ENCODE measurements at places on chromosomes 11 and 22. TPM values are rescaled to one million over a fixed set of nuclear protein-coding genes. Genes with fewer than 3 reads are reported as not detected.

GRCh38 chr11:31414338-31414737, 44.7 kb downstream of the DNAJC24 start:
- DNase-seq: no peak
- H3K4me1 ChIP-seq: no peaks in the 10 kb centered on the region
- H3K27me3 ChIP-seq: no peaks in the 10 kb centered on the region
- no peaks in the 10 kb centered on the region for H3K36me3 ChIP-seq
- H3K4me3 ChIP-seq: no peak overlapping the region
- H3K27ac ChIP-seq: no peak overlapping the region

Gene USH1C
- total RNA-seq: not detected

DNA sequence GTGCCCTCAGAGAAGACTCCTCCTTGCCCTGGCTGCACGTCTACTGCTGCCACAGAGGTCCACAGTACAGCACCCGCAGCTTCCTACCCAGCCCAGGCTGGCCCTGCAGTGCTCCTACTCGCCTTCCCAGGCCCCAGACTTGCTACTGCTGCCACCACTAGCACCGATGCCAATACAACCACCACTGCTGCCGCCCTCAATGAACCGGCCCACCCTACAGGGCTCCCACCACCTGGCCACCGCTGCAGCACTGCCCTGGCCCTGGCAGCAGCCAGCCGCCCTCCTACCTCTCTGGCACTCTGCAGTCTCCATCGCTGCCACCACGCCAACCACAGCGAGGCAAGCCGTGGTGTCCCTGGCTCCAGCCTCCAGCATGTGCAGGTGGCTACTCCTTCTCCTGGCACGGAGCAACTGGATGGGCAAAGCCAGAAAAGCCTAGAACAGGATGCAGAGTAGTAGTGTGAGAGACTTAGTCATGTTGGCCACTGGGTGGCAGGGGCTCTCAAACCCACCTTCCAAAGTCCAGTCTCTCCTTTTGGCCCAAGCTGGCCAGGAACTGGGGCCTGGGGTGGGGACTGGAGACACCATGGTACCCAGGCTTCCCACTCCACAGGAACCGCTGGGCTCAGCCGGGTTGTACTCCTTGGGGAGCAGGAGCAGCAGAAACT, 39.4 kb downstream of the C22orf42 start:
- no peaks in the 10 kb centered on the region for H3K36me3 ChIP-seq
- H3K27me3 ChIP-seq: no peaks in the 10 kb centered on the region
- DNase-seq: peak; percentile 62
- H3K4me3 ChIP-seq: no peak overlapping the region

- no peaks in the 10 kb centered on the region for H3K36me3 ChIP-seq
- DNase-seq: no peak
- H3K4me3 ChIP-seq: no peak overlapping the region
These were observed 74.6 kb downstream of the TENM4 start for GRCh38 chr11:79366218-79366617.

DNA sequence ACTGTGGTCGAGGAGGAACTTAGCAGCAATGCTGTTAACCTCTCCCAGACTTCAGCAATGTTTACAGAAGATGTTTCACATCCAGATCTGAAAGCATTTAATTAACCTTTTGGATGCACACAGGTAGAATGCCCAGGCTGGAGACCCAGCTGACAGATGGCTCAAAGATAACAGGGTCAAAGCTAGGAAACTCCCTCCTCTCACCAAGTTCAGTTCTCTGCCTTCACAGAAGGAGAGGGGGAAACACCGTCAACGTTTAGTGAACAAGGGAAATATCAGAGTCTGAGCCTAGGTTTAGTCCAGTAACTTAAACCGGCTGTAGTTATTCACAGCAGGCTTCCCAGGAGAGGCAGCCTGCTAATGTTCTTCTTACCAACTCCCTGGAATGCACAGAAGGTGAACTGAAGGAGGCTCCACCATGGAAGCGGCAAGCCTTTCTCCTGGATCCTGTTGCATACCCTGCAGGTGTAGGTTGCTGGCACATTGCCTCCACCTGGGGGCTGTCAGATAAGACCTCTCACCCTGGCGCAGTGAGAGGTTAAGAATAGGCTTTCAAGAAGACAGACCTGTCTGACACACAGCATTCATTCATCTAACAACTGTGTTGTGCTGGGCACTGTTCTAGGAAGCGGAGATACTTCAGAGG, 23.5 kb upstream of the ANKK1 start:
- no peaks in the 10 kb centered on the region for H3K36me3 ChIP-seq
- no peak overlapping the region for H3K27ac ChIP-seq
- DNase-seq: no peak
- no peaks in the 10 kb centered on the region for H3K27me3 ChIP-seq
- H3K4me1 ChIP-seq: no peaks in the 10 kb centered on the region

Gene GAL3ST1
- total RNA-seq: not detected

DNA sequence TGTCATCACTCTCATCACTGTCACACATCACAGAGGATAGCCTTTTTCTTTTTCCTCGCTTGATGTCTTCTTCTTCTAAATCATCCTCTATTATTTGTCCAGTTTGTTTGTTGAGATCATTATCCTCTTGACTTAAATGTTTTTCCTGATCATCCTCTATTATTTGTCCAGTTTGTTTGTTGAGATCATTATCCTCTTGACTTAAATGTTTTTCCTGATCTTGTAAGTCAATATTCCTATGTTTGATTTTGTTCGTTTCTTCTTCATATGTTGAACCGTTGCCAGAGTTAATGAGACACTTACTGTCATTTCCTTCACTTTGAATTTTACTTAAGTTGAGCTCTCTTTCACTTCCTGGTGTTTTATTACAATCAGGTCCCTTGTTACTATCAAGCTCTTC, 5.6 kb downstream of the CCDC82 start:
- DNase-seq: no peak
- H3K27ac ChIP-seq: no peak overlapping the region
- no peaks in the 10 kb centered on the region for H3K36me3 ChIP-seq
- H3K4me1 ChIP-seq: peaks cover 17% of the 10 kb centered on the region

Gene C22orf42
- not detected for total RNA-seq

GRCh38 chr11:133388975-133389568, 143.2 kb downstream of the OPCML start:
- DNase-seq: no peak
- no peaks in the 10 kb centered on the region for H3K4me1 ChIP-seq
- H3K27ac ChIP-seq: no peak overlapping the region
- no peaks in the 10 kb centered on the region for H3K27me3 ChIP-seq

Gene OR2AG1
- not detected for total RNA-seq

DNA sequence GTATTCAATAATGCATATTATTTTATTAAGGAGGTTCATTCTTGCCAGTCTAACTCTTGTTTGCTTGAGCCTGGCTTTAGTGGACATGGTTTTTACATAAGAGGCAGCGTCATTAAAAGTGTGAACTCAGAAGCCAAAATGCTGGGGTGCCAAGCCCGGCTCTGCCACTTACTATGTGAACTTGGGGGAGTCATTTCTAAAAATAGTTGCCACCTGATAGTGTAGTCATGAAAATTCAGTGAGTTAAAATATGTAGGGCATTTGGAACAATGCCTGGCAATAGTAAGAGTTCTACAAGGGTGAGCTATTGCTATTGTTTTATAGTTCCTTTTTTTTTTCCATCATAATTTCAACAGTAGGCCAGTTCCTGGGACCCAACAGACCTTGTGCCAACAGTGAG, 49.9 kb downstream of the TENM4 start:
- H3K4me1 ChIP-seq: no peaks in the 10 kb centered on the region
- DNase-seq: no peak
- H3K4me3 ChIP-seq: no peak overlapping the region
- no peaks in the 10 kb centered on the region for H3K36me3 ChIP-seq

DNA sequence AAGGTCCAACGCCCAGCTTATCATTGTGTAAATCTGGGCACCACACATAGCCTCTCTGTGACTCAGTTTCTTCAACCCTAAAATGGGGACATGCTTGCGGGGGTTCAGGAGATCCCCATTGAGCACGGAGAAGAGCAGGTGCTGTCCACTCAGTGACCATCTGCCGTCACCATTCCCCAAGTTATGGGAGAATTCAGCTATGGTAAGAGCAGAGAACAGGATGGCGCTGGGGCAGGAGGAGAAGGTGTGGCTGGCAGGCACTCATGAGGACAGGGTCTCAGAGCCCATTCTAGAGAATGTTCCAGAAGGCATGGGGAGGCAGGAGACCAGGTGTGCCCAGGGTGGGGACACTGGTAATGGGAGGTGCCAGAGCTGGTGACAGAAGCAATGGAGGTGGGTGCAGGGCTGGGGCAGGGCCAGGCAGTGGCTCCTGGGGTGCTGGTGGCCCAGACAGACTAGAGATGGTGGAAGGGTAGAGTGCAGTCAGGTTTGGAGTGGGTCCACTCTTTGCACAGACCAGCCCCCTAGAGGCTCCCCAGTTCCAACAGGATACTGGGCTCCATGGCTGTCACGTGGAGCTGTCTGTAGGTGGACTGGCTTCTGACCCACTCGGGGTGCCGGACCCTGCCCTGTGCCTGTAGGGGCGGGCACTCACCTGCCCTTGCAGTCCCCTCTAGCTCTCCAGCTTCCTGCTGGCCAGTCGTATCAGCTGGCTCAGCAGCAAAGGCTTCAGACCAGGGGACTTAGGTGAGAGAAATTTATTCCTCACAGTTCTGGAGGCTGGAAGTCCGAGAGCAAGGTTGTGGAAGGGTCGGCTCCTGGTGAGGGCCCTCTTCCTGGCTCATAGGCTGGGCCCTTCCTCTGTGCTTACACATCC, 84.7 kb downstream of the CDKN1C start:
- no peak overlapping the region for H3K27ac ChIP-seq
- H3K27me3 ChIP-seq: no peaks in the 10 kb centered on the region
- no peaks in the 10 kb centered on the region for H3K36me3 ChIP-seq
- H3K4me3 ChIP-seq: no peak overlapping the region

GRCh38 chr11:117830072-117830471, 5.5 kb upstream of the FXYD2 start:
- no peak for DNase-seq
- no peaks in the 10 kb centered on the region for H3K36me3 ChIP-seq
- H3K27ac ChIP-seq: no peak overlapping the region
- no peak overlapping the region for H3K4me3 ChIP-seq
